ENCODE measurements at places on chromosomes 6 and 20. TPM values are rescaled to one million over a fixed set of nuclear protein-coding genes. Genes with fewer than 3 reads are reported as not detected.

The CGA gene
- total RNA-seq = not detected

The GABRR1 gene
- not detected for total RNA-seq

DNA sequence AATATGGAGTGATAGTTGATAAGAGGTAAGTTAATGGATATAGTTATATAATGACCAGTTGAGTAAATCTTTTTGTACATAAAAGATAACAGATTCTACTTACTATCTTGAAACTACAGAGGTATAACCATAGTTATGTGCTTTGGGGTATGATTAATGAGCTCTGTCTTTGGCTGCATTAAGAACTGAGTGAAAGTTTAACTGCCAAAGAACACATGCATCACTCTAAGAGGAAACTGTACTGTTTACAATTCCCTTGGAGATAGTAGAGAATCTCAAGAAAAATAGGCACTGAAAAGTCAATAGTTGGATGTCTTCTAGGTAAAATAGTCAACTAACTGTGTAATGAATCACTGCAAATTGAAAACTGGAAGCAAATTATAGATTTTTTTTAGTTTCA is 1129.5 kb downstream of the EPHA7 start:
- DNase-seq = no peak

The RGS17 gene
- 8.7 TPM for total RNA-seq

GRCh38 chr6:123402052-123402451 is 234.7 kb downstream of the TRDN start:
- no peak for DNase-seq

- DNase-seq = no peak
Observed at GRCh38 chr6:35287671-35288396, 9.8 kb upstream of the DEF6 start.

The OPRL1 gene
- total RNA-seq = 0.51 TPM

The SLC22A3 gene
- 1.8 TPM for total RNA-seq

- no peak for DNase-seq
Observed at GRCh38 chr6:158083455-158084325, 84.4 kb downstream of the SERAC1 start.

The TASP1 gene
- 9.6 TPM for total RNA-seq

The KHDC1 gene
- total RNA-seq = 5.8 TPM

DNA sequence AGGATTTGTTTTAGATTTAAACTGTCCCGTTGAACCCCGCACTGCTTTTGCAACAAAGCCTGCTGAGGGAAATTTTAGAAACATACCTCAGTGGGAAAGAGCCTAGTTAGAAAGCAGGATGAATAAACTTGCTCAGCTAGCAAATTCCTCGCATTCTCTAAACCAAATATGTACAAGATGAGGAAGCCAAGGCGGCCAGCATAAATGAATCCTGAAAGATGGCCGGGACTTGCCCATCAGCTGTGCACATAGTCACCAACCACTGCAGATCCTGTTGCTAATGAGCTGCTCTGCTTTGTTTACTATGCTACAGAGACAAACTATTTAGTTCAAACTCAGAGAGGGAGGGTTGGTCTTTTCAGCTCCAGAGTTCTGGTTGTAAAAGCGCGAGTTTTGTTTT is 49.0 kb downstream of the TMEM170B start:
- DNase-seq = peak; percentile 80

- no peak for DNase-seq
Observed at GRCh38 chr20:1909097-1909496, 13.9 kb downstream of the SIRPA start.

- peak; percentile 57 for DNase-seq
Observed at GRCh38 chr20:919491-919916, 3.4 kb upstream of the ANGPT4 start.

- DNase-seq = no peak
Observed at GRCh38 chr20:34940081-34940481, 15.5 kb downstream of the GSS start.

The ANKRD66 gene
- total RNA-seq = not detected
